ENCODE measurements at places on chromosomes 7 and 10.
A peak's percentile ranks its signal among the peaks of the same experiment; 100 is the strongest.

DNA sequence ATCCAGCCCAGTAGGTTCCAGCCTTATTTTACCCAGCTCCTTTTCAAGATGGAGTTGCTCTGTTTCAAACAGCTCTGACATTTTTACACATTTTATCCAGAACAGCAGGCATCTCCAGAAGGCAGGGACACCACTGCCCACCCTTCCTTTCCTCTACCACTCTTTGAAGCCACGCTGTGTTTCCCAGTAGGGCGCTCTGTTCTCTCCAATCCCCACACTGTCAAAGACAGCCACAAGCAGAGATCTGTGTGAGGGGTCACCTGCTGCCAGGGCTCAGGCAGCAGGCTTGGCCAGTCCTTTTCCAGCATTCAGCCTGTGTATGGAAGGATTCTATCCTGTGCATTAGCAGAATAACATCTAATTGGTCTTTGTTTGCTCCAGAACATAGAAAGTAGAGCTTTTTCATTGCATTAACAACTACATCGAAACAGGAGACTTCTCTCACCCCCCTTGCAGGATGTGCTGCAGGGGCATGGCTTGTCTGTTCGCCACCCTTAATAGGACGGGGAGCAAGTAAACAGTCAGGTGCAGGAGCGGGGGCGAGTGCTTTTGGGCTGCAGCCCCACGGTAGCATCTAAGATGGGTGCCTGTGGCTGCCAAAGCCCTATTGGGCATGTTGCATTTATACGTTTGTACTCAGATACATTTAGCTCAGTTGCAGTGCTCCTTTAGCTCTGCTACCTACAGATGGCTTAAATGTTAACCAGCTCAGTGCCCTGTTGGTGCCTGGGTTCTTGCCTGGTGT, 326.1 kb downstream of the GALNT17 start:
- no peak for DNase-seq

GRCh38 chr7:94769724-94770123, 113.8 kb upstream of the SGCE start:
- no peak for DNase-seq

- DNase-seq, result no peak
Measured at GRCh38 chr10:112915590-112916572, 34.2 kb upstream of the TCF7L2 start.

- no peak for DNase-seq
Measured at GRCh38 chr10:14555807-14556206, 218.9 kb downstream of the FAM107B start.

GRCh38 chr7:149175150-149175549, 20.2 kb upstream of the ZNF282 start:
- DNase-seq, result no peak

DNA sequence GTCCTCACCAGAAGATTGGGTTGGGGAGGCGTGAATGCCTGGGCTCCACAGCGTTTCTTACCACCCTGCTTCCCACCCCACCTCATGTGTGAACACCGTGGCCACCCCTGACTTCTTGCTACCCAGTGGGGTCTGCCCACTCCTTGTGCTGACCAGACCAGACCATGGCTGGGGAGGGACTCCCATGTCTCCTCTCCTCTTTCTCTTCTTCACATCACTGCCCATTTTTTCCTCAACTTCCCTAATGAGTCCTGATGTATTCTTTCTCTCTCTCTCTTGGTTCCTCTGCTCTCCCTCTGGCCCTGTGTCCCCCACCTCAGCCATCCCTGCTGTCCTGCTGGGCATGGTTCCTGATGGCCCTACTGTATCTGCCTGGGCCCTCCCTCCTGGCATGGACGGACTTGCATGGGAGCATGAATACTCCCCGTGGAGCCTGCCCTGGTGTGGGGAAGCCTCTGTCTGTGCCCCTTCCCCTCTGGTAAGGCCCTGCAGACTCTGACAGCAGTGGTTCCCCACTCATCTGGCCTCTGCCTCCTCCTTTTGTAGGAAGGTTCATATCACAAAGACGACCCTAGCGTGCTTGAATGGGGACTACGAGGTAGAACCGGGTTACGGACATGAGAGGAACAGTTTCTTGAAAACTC, 85.5 kb downstream of the ADCY1 start:
- no peak for DNase-seq

GRCh38 chr7:139571190-139571589, 47.7 kb downstream of the CLEC2L start:
- DNase-seq, result no peak

GRCh38 chr10:22911889-22912762, 15.7 kb upstream of the ARMC3 start:
- no peak for DNase-seq

GRCh38 chr10:85575441-85575840, 791.2 kb downstream of the GRID1 start:
- no peak for DNase-seq

DNA sequence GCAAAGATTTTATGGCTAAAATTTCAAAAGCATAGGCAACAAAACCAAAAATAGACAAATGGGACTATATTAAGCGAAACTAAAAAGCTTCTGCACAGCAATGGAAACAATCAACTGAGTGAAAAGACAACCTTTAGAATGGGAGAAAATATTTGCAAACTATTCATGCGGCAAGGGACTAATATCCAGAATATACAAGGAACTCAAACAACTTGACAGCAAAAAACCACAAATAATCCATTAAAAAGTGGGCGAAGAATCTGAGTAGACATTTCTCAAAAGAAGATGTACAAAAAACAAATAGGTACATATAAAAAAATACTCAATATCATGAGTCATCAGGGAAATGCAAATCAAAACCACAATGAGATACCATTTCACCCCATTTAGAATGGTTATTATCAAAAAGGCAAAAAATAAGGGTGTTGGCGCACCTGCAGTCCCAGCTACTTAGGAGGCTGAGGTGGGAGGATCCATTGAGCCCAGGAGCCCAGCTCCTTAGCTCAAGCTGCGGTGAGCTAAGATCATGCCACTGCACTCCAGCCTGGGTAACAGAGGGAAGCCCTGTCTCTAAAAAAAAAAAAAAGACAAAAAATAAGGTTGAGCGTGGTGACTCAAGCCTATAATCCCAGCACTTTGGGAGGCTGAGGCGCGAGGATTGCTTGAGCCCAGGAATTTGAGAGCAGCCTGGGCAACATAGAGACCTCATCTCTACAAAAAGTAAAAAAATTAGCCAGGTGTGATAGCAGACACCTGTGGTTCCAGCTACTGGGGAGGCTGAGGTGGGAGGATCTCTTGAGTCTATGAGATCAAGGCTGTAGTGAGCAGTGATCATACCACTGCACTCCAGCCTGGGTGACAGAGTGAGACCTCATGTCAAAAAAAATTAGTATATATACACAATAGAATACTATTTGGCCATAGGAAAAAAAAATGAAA, 4.2 kb upstream of the CCM2 start:
- DNase-seq, result peak; percentile 62

DNA sequence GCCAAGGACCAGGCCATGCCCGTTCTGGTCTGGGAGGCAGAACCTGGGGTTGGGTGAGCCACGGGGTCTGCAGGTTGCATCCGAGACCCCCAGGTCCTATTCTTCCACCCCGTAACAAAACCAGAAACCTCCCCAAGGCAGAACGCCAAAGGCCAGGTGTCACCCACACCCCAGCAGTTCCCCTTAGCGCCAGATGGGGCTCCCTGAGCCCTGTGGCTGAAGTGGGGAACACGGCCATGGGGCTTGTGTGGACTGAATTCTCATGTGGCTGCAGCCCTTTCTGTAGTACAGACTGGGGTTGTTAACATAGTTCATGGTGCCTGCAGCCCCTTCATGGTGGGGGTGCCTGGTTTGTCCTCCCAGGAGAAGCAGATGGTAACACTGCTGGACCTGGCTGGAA, 10.2 kb downstream of the BRI3 start:
- DNase-seq, result no peak

DNA sequence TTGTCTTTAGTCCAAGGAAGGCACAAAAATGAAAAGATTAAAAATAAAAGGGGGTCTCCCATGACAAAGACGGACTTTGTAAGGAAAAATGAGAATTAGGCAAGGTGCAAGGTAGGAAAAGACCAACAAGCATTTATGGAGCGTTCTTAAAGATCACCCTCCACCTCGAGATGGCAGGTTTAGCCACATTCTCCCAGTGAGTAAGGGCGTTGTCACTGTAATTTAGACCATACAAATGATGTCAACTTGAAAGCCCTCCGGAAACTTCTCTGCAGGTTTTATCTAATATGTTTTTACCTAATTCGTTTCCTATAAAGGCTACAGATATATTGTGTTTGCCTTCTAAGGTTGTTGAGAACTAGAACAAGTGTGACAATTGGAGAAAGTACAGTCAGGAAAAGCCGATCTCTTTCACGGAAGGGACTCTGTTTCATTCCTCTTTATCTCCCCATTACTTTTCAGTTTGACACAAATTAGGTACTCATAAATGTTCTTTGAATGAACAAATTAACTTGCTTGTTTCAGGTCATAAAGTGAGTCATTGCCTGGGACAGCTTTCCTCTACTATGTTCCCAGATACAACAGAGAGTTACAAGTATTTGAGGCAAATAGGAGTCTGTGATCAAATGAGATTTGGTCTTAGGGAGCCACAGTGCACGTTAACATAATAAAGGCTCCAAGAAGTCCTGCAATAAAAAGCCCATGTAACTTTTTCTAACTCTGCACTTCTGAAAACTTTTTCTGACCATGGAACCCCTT, 102.6 kb upstream of the HABP2 start:
- DNase-seq, result no peak

- no peak for DNase-seq
Measured at GRCh38 chr10:8279598-8279997, 225.1 kb downstream of the GATA3 start.

DNA sequence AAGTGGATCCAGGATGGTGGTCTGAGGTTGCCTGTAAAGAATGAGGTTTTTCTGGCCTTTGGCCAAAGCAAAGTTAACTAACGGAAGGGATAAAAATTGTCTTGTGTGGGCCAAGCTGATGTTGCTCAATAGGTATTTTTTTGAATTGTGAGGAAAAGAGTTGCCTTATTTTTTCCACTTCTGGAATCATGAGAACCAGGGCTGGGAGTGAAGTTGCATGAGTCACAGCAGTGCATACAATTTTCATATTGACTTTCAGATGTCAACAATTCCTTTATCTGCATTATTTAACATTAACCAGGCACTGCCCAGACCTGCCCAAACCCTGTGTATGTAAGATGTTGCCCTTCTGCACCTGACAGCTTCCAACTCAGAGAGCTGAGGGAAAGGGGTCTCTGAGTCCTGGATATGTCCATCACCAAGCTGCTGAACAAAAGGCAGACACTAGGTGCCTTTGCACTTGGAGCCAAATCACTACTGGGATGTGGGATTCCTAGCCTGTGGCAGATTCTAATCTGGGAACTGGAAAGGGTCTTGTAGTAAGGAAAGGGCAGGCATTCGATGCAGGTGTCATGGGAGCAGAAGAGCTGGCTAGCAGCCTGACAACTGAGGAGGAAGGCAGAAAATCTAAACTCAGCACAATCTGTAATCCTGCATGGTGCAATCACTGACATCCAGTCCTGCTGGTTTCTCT, 52.3 kb upstream of the SLC35B4 start:
- DNase-seq, result no peak

DNA sequence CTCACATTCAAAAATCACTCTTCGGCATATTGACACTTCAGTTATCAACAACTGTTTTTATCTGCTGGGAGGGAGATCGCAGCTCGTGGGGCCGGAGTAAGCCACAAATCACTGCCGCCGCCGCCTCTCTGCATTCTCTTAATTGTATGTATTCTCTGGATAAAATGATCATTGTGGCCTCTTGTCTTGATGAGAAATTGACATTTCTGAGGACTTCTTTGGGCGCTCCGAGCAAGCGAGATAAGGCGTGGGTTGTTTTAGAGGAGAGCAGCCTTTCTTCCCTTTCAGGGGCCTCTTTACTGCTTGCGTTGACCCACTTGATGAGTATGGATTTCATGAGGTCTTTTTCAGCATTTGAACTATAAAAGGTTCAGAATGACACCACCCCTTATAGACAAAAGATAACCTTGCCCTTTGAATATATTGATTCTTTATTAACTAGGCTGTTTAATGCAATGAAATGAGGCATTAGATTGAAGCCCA, 130.6 kb downstream of the EBF3 start:
- no peak for DNase-seq

- DNase-seq, result no peak
Measured at GRCh38 chr10:11823122-11823988, at the start of gene PROSER2. PROSER2 (plus strand) TSS chr10:11823356; CDS start chr10:11852078, 28,722 bp downstream.

GRCh38 chr7:139494835-139495579, 11.5 kb upstream of the KLRG2 start:
- no peak for DNase-seq

DNA sequence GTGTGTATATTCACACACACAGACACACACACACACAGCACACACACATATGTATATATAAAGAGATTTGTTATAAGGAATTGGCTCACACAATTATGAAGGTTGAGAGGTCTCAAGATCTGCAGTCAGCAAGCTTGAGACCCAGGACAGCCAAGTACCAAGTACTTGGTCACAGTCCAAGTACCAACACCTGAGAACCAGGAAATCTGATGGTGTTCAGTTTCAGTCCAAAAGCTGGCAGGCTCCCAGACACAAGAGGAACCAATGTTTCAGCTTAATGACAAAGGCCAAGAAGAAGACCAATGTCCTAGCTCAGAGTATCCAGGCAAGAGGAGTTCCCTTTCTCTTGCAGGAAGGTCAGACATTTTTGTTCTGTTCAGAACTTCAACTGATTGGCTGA, 780.2 kb downstream of the MAGI2 start:
- DNase-seq, result no peak

DNA sequence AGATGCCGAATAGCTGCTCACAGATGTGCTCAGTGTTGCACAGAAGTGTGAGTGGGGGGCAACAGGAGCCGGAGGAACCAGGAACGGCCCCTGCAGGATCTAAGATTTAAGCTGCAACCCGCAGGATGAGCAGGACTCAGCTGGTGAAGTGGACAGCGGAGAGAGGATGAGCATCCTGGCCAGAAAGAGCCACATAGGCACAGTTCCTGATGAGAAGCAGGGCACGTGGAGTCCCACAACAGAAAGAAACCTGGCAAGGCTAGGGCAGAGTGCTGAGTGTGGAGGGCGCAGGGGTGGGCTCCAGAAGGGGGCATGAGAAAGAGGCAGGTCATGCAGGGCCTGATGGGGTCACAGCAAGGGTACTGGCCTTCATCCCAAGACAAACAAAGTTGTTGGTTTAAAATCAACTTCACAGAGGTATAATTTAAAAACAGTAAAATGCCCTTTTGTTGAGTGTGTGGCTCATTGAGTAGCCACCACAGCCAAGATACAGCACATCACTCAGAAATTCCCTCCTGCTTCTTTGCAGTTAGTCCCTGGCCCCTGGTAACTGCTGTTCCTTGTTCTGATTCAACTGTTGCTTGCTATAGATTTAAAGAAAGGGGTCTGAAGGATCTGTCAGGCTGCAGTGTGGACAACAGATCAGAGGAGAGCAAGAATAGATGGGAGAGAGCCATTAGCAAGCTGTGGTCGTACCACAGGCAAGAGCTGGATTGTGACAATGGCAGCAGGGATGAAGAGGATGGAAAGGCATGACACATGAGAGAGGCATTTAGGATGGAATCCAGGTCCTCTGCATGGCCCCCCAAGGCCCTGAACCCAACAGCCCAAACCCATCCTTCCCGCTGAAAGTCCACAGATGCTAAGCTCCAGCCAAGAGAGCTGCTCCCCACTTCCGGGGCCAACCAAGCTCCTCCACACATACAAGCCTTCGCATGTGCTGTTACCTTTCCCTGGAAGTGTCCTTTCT, 53.1 kb upstream of the OSBPL3 start:
- no peak for DNase-seq

Data from CD4-positive, alpha-beta T cell treated with Interleukin-15 for 4 hours (primary cell).